Transverse colon (tissue), 4 donors: ENCODE measurements at places on chromosomes 3 and 15. TPM values are rescaled to one million over a fixed set of nuclear protein-coding genes. Genes with fewer than 3 reads are reported as not detected.

VILL gene
- total RNA-seq, result 158 TPM

MESP1 gene
- total RNA-seq, result 12.5 TPM

IL17RC gene
- 74.4 TPM for total RNA-seq

MAPKAPK3 gene
- total RNA-seq, result 26.2 TPM

NPAP1 gene
- total RNA-seq, result not detected

ZNF502 gene
- total RNA-seq, result 4.1 TPM

SEMA6D gene
- 23.3 TPM for total RNA-seq

DNA sequence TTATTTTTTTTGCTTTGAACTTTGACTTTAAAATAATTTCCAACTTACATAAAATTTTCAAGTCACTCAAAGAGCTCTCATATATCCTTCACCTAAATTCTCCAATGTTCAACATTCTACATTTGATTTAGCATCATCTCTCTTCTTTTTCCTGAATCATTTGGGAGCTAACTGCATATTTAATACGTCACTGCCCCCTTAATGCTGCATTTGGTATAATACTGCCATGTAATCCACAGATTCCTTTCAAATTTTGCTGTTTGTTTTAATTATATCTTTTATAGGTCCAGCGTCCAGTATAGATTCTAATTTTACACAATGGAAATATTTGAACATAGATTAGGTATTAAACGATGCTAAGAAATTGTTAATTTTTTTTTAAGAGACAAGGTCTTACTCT is 2.3 kb upstream of the EIF2AK4 start:
- H3K36me3 ChIP-seq, result no peaks in the 10 kb centered on the region
- no peak overlapping the region for H3K27ac ChIP-seq
- DNase-seq, result no peak
- H3K4me1 ChIP-seq, result peaks cover 19% of the 10 kb centered on the region
- H3K4me3 ChIP-seq, result no peak overlapping the region

DNA sequence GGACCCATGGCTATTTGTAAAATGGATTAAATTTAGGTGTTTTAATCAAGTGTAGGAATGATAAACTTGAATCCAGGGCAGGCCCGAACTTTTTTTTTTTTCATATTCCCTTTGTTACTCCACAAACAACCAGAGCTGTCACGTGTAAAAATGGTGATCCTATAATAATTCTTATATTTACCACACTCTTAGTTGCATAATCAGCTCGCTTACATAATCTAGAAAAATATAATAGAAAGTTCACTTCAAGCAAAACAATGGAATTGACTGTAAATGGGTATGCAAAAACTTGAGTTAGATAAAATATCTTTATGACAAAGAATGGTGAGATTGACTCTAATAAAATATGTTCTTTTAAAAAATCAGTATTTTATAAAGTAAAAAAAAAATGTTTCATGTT is 2.1 kb upstream of the PAQR9 start:
- no peak overlapping the region for H3K4me3 ChIP-seq
- H3K27me3 ChIP-seq, result peaks cover 71% of the 10 kb centered on the region
- peaks cover 8% of the 10 kb centered on the region for H3K4me1 ChIP-seq
- H3K36me3 ChIP-seq, result no peaks in the 10 kb centered on the region

GRCh38 chr3:102332205-102332604 is 102.6 kb upstream of the ZPLD1 start:
- no peak overlapping the region for H3K27ac ChIP-seq
- no peak for DNase-seq
- H3K4me3 ChIP-seq, result no peak overlapping the region
- H3K4me1 ChIP-seq, result no peaks in the 10 kb centered on the region

GRCh38 chr3:110174908-110175307 is 837.6 kb upstream of the DPPA4 start:
- H3K27me3 ChIP-seq, result no peaks in the 10 kb centered on the region
- DNase-seq, result no peak
- H3K4me1 ChIP-seq, result no peaks in the 10 kb centered on the region
- H3K27ac ChIP-seq, result no peak overlapping the region

DNA sequence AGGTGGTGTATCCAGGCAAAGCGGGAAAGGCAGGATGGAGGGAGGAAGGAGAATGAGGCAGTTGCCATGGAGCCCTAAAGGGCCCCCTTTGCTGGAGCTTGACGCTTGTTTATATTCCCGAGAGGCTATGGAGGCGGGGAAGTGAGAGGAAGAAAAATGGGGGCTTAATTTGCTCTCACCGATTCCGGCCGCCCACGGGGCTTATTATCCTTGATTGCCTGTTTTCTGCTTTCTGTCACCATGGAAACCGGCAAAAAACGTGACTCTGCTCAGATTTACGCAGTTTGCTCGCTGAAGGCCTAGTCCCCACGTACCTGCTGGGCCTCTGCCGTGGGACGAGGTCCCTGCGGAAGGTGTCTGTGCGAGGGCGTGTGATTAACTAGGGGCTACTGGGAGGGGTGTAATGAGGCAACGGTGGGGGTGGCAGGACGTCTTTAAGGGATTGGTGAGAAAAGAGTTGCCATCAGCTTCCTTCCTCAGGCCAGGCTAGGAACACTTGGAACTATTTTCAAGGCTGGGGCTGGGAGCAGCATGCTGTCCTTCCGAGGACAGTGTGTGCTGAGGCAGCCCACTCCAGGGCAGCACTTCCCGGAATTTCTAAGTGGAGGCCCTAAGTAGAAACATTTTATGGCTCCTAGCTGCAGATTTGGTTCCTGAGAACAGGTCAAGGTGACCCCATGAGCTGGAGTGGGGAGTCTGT is 110.8 kb upstream of the NDN start:
- H3K4me1 ChIP-seq, result no peaks in the 10 kb centered on the region
- no peak overlapping the region for H3K4me3 ChIP-seq
- no peaks in the 10 kb centered on the region for H3K27me3 ChIP-seq
- no peak for DNase-seq
- H3K27ac ChIP-seq, result no peak overlapping the region
- no peaks in the 10 kb centered on the region for H3K36me3 ChIP-seq

DNA sequence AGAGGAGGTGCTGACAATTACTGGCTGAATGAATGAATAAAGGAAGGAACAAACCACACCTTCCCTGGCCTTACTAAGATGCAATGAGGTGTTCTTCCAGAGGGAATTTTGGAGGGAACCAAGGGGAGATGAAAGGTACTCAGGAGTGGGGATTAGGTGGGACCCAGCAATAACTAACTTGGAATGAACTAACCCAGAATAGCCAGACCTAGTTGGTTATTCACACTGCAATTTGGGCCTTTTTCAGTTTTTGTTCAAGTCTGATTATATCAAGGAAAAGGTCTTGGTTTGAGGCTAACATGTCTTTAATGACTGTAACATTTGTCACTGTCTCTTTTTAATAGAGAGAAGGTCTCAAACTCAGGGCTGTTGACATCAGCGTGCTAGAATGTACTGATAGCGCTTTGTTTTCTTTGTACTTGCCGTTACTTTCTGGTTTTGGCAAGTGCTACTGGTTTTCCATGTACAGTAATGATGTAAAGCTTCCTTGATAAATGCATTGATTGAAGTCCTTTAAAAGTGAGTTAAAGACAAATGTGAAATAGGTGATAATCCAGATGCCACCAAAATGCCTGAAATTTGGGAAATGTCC is 3.2 kb upstream of the PLXND1 start:
- no peak overlapping the region for H3K27ac ChIP-seq
- no peaks in the 10 kb centered on the region for H3K36me3 ChIP-seq
- DNase-seq, result no peak
- peaks cover 21% of the 10 kb centered on the region for H3K4me1 ChIP-seq
- H3K4me3 ChIP-seq, result no peak overlapping the region
- H3K27me3 ChIP-seq, result peaks cover 21% of the 10 kb centered on the region

DNA sequence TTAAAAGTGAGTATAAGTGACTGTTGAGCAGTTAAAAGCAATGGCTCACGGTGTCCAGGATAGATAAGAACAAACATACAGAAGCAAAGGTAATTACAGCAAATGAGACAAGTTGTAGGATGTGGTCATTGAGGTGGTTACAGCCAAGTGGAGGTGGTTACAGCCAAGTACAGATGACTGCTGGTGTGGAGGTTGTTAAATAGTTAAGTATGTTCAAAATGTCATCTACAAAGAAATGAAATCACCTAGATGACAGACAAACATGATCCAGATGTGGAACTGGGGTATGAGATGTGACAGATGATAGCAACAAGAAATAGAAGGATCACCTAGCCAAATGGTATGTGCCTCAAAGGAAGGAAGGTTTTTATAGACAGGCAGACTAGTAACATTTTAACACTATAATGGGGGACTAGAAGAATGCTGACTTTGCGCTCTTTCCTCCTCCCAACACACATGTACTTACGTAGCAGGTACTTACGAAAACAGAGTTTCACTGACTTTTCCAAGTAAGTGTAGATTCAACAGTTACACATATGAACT is 6.8 kb upstream of the ANKRD28 start:
- no peak overlapping the region for H3K27ac ChIP-seq
- H3K4me3 ChIP-seq, result no peak overlapping the region
- no peak for DNase-seq
- no peaks in the 10 kb centered on the region for H3K27me3 ChIP-seq

- no peaks in the 10 kb centered on the region for H3K4me1 ChIP-seq
- no peaks in the 10 kb centered on the region for H3K36me3 ChIP-seq
- no peak overlapping the region for H3K27ac ChIP-seq
- H3K27me3 ChIP-seq, result no peaks in the 10 kb centered on the region
Measured at GRCh38 chr3:114974387-114974786, 172.7 kb downstream of the ZBTB20 start.

DNA sequence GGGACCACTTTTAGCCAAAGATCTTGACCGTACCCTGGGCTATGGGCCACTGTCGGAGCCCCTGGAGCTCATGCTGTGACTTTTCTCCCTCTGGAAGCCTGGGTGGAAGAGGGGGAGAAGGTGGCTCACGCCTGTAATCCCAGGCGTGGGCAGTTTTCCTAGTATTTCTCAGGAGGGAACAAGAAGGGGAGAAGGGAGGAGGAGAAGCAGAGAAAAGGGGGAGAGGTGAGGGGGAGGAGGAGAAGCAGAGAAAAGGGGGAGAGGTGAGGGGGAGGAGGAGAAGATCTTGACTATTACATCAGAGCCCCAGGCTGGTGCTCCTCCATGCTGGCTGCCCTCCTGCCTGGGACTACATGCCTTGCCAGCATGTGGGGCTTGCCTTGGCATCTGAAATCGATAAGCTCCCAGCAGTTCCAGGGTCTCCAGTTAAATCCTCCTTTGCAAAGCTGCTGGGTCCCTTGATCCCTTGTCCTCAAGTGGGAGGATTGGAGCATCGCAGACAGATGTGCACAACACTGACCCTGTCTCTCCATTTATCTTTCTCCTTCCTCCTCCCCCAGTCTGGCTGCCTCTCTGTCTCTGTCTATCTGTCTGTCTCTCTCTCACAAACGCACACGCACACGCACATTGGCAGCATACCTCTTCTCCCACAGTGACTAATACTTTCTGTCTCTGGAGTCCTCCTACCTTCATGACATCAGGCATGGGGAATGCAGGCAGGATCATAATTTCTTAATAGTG is 41.6 kb downstream of the MRAS start:
- no peaks in the 10 kb centered on the region for H3K4me1 ChIP-seq
- H3K27me3 ChIP-seq, result no peaks in the 10 kb centered on the region
- no peak overlapping the region for H3K27ac ChIP-seq
- no peak overlapping the region for H3K4me3 ChIP-seq

GRCh38 chr3:171936191-171936841 is 93.2 kb downstream of the TMEM212 start:
- no peak for DNase-seq
- H3K36me3 ChIP-seq, result no peaks in the 10 kb centered on the region
- no peaks in the 10 kb centered on the region for H3K27me3 ChIP-seq
- no peak overlapping the region for H3K4me3 ChIP-seq

DNA sequence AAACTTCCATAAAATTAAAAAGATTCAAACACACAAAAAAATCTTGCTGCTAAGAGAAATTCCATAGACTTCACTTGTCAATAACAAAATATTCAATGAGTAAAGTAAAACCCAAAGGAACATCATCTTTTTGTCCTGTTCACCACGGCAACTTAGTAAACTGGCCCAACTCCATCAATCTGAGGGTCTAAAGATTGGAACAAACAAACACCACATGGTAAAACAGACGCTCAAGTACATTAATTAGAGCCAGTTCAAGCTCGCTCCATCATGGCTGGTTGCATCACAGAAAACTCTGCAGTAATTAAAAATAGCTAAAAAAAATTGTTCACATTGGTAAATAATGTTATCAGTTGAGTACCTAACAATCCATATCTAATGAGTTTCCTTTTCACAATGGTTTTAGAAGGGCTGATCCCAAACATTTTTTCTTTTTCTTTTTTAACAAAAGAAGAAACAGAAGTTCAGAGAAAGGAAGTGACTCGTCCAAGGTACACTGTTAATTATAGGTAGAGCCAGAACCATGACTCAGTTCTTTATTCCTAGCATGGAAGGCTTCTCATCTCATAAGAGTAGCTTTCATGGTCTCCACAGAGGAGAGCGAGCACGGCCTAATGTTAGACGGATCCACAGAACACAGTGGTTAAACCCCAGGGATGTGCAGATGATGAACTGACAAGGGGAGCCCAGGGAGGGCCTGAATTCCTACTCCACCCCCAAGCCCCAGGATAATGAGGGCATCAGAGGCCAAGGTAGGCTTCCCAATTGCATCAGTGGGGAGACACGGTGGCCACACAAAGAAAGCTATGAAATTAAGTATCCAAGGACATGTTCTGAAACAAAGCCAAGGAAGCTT is 79.2 kb upstream of the ARHGEF3 start:
- H3K36me3 ChIP-seq, result no peaks in the 10 kb centered on the region
- H3K4me1 ChIP-seq, result no peaks in the 10 kb centered on the region
- H3K27ac ChIP-seq, result no peak overlapping the region
- no peaks in the 10 kb centered on the region for H3K27me3 ChIP-seq
- no peak overlapping the region for H3K4me3 ChIP-seq
- no peak for DNase-seq

GRCh38 chr3:156898296-156898880 is 72.2 kb downstream of the LEKR1 start:
- no peaks in the 10 kb centered on the region for H3K36me3 ChIP-seq
- no peaks in the 10 kb centered on the region for H3K27me3 ChIP-seq
- H3K4me3 ChIP-seq, result no peak overlapping the region
- H3K4me1 ChIP-seq, result no peaks in the 10 kb centered on the region

DNA sequence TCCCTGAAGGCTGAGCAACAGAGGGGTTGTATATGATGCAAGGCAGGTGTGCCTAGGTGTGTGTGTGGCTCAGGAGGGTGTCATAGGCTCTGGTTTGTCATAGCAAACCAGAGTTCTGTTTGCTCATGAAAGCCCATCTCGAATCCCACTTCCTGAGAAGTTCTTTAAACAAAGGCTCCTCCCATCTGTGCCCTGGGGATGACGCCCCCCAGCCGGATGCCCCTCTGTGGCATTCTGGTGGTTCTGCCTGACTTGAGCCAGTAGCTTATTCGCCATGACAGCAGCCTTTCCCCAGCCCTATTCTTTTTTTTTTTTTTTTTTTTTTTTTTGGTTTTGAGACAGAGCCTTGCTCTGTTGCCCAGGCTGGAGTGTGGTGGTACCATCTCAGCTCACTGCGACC is 45.4 kb downstream of the PDIA5 start:
- no peak overlapping the region for H3K27ac ChIP-seq
- peaks cover 12% of the 10 kb centered on the region for H3K36me3 ChIP-seq
- no peak overlapping the region for H3K4me3 ChIP-seq

GRCh38 chr3:22208844-22209243 is 457.8 kb upstream of the ZNF385D start:
- H3K27me3 ChIP-seq, result no peaks in the 10 kb centered on the region
- H3K4me1 ChIP-seq, result no peaks in the 10 kb centered on the region
- H3K4me3 ChIP-seq, result no peak overlapping the region
- DNase-seq, result no peak
- H3K36me3 ChIP-seq, result no peaks in the 10 kb centered on the region

- H3K27me3 ChIP-seq, result no peaks in the 10 kb centered on the region
- no peaks in the 10 kb centered on the region for H3K36me3 ChIP-seq
- no peak overlapping the region for H3K4me3 ChIP-seq
- H3K4me1 ChIP-seq, result no peaks in the 10 kb centered on the region
- H3K27ac ChIP-seq, result no peak overlapping the region
- no peak for DNase-seq
Measured at GRCh38 chr3:3288255-3288654, 108.8 kb upstream of the CRBN start.
